ENCODE measurements at places on chromosomes 6 and 20.

DNA sequence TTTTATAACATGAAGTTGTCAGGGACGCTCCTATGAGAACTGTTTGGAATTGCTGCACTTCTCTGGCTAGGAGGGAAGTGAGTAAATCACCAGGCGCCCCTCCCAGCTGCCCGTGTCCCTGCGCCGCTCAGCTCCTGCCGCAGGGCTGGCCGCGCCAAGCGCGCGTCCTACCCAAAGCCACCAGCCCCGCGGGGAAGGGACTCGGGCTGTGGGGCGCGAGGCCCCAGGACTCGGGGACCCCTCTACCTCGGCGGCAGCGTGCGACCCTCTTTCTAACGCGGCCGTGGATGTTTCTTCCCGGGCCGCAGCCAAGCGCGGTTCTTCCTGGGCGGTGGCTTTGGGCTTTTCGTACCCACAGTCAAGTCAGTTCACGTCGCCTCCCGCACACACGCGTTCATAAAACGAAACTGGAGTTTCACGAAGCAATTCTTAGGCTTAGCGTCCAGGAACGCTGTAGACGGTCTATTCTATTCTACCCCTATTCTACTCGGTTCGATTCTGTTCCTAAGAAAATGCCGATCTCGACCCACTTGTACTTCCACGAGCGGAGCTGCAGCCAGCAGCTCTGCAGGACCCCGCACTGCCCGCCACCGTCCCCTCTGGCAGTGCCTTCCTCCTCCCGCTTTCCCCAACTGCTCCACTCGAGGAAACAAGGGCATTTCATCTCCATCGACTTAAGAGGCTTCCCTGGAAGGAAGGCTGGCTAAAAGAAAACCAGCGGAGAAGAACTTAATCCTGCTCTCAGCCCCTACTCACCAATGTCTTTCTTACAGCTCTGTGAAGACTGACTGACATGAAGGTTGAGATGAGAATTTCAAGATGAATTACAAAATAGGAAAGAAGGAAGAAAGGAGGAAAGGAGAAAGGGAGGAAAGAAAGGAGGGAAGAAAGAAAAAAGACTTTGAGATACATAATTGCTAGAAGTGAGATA lies 15.4 kb downstream of the FOXC1 start:
- no peak for DNase-seq

DNA sequence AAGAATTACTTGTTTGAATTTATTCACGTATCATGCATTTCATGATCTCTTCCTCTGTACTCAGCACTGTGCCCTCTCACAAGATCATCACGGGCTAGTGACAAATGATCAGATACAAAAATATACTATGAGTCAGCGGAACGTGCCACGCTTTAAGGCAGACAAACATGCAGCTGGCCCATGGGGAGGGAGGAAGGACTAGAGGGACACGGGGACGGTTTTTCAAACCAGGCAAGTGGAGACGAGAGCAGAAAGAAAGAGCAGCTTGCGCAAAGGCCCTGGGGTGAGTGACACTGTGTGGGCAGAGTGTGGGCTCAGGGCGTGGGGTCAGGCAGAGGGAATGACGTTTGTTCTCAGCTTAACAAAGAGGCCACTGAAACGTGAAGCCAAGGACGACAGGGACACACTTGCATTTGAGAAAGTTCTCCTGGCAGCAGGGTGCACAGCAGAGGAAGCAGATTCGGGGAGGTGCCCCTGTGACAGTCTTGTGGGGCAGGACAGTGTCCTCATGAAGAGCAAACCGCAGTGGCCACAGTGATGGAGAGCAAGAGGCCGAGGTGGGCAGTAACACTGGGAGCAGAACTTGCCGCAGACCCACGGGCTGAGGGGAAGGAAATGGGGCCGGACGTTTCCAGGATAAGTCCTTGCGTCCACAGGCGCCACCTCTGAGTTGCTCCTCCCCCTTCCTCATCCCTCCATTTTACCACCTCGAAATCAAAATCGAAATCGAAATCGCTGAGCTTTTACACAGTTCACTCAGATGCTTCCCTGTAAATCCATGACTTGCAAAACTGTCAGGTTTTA lies 6.9 kb upstream of the RPS6KA2 start:
- DNase-seq, result no peak

GRCh38 chr6:108587258-108588059 lies 26.7 kb downstream of the FOXO3 start:
- no peak for DNase-seq

- DNase-seq, result no peak
Observed at GRCh38 chr6:422433-423054, 31.0 kb downstream of the IRF4 start.
